ENCODE measurements at places on chromosomes 2 and 18. TPM values are rescaled to one million over a fixed set of nuclear protein-coding genes. Genes with fewer than 3 reads are reported as not detected.

The FBXO41 gene
- 2.1 TPM for total RNA-seq

The PLGLB2 gene
- total RNA-seq, result 1.5 TPM

The SEPTIN10 gene
- 77.1 TPM for total RNA-seq

The OTX1 gene
- total RNA-seq, result not detected

The CTAGE1 gene
- not detected for total RNA-seq
